ENCODE measurements at places on chromosomes 4 and X.

DNA sequence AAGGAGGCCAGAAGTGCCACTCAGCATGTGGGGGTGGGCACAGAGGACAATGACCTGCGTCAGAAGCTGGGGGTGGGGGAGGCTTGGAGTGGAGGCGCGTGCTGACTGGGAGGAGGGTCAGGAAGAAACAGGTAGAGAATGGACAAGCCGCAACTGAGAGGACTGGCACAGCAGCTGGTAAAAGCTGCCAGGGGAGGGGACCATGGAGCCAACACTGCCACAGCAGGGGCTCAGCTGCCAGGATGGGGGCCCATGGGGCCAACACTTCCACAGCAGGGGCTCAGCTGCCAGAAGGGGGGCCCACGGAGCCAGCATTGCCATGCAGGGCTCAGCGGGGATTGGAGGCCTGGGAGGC, 19.1 kb downstream of the RNF212 start:
- no peak for DNase-seq

- no peak for DNase-seq
Measured at GRCh38 chr4:6201580-6202091, 1.3 kb upstream of the JAKMIP1 start.

DNA sequence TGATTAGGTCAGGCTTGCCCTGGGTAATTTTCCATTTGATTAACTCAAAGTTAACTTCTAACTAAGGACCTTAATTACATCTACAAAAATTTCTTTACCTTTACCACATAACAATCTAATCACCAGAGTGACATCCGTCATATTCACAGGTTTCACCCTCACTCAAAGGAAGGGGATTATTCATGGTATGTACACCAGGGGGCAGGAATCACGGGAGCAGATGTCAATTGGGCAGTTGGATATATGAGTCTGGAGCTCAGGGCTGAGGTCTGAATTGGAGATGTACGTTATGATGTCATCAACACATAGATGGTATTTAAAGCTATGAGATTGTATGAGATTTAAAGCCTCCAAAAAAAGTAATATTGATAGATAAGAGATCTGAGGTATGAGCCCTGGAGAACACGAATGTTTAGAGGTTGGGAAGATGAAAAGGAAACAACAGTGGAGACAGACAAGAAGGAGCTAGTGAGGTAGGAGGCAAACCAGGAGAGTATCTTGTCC, 52.9 kb downstream of the PGRMC1 start:
- DNase-seq = no peak

- no peak for DNase-seq
Measured at GRCh38 chrX:67601771-67602170, 58.0 kb downstream of the AR start.

- no peak for DNase-seq
Measured at GRCh38 chrX:40084471-40085101, 13.2 kb downstream of the BCOR start.

GRCh38 chr4:150694438-150694837, 112.5 kb downstream of the MAB21L2 start:
- DNase-seq = no peak

- no peak for DNase-seq
Measured at GRCh38 chr4:152000518-152000917, 239.7 kb upstream of the GATB start.

DNA sequence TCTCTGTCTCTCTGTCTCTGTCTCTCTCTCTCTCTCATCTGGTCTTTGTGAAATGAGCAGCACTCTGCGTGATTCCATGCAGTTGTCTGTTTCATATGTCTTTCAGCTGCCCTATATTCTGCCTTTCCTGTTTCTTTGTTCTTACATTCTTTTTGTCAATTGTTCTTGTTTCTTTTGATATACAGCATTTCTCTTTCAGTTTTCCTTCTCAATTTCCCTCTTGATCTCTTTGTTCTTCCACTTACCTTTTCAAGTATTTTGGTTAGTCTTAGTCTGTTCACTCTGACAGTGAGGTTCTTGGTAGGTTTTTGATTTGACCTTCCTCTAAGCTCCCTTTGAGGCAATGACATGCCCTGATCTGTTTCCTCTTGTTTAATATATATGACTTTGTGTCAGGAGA, 20.4 kb downstream of the ZNF157 start:
- DNase-seq = no peak

- no peak for DNase-seq
Measured at GRCh38 chr4:71827826-71828225, 43.9 kb upstream of the GC start.

GRCh38 chr4:121950680-121951520, 960 bp downstream of the TRPC3 start:
- DNase-seq = peak; percentile 13

- DNase-seq = no peak
Measured at GRCh38 chr4:183816077-183816476, 89.0 kb upstream of the STOX2 start.

GRCh38 chr4:6942238-6942800, 32.7 kb downstream of the TBC1D14 start:
- DNase-seq = peak; percentile 79

GRCh38 chr4:86664959-86665358, 70.8 kb downstream of the PTPN13 start:
- DNase-seq = no peak

GRCh38 chrX:24607616-24608015, 39.5 kb downstream of the PCYT1B start:
- no peak for DNase-seq

DNA sequence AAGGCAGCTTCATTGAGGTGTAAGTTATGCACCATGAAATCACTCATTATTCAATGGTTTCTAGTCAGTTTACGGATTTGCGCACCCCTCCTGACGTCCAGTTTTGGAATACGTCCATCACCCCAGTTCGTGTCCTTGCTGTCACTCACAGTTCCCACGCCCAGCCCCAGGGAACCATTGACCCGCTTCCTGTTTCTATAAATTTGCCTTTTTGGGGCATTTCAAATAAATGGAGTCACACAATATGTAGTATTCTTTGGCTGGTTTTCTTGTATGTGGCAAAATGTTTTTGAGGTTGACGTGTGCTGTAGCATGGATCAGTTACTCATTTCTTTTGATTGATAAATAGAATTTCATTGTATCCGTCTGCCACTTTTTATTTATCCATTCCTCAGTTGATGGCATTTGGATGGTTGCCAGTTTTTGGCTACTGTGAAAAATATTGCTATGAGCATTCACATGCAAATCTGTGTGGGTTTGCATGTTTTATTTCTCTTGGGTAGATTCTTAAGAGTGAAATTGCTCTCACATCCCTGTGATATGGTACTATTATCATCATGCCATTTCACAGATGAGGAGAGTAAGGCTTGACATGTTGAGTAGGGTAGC, 18.4 kb upstream of the SORCS2 start:
- DNase-seq = no peak

- no peak for DNase-seq
Measured at GRCh38 chrX:134010690-134011089, 25.3 kb upstream of the GPC3 start.

DNA sequence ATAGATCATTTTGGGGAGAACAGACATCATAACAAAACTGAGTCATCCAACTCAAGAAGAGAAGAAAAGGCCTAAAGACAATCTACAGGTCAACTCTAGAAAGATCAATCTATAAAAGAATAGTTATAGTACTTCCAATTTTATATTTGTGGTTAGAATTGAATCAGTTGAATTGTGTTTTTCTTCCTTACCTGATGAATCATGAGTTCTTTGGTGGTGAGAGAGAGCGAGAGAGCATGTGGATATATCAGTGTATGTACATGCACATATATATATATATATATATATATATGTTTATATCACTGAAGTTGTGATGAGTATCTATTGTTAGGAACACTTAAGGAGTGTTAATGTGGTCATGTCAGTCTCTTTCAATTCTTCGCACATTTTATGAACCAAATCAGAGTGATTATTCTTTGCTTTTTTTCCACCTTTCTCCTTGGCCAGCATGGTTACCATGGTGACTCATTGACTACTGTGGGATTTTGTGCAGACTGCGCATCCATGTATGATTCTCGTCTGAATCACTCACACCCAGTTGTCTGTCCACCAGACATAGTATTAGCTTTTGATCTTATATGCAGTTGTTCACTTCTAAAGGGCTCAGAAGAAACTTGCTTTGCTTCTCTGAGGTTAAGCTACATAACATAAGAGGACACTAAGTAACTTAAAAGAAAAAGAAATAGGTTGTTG, 90.4 kb upstream of the RAB40AL start:
- no peak for DNase-seq

DNA sequence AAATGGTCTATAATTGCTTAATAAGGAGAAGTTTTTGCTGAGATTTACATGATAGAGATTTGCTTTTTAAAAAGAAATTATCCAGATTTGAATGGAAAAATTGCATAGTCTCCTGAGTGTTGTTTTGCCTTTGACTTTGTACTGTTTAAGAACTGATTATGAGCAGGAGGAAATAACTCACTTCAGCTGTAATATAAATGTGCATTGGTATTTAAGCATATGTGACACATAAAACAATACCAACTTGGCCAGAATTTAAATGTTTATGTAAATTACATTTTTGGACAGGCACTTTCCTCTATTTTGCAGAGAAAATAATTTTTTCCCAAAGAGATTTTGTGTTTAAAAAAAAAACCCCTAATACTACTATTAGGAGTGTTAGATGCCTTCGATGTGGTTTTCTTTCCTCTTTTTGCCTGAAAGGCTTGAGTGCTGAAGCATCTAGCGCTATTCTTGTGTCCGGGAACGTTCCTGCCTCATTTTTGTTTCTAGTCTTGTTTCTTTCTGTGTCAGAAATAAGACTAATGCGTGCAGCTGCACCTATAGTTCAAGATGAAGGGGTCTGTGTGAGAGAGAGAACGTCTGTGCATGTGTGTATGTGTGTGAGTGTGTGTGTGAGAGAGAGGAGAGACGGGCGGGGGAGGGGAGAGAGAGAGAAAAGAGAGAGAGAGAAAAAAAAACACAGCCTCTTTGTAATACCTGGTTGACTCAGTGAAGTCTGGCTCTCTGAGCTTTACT, 60.8 kb downstream of the TBL1X start:
- peak; percentile 20 for DNase-seq

DNA sequence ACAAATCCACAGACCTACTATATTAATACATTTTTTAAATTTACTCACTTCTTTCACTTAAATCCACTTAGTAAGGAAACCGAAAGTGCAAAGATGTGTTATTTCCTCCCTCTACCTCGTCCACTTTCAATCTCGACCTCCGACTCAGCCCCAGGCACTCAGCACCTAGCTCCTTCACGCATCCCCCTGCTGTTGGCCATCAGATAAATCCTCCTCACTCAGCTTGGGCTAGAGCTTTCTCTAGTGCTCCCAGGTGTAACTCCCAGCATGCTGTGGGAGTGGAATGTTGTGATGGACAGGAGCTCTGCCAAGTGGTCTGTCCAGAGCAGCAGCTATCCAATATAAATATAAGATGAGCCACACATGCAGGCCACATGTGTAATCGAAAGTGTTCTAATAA, 26.7 kb upstream of the TEC start:
- DNase-seq = no peak

DNA sequence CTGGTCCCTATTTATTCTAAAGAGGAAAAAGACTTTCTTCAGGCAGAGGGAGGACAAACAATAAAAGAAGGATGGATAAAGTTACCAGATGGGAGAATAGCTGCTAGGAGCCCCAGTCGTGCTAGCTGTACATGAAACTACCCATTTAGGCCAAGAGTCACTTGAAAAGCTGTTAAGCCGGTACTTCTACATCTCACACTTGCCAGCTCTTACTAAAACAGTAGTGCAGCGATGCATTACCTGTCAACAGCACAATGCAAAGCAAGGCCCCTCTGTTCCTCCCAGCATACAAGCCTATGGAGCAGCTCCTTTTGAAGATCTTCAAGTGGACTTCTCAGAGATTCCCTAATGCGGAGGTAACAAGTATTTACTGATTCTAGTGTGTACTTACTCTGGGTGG, 1138.8 kb downstream of the ARAP2 start:
- no peak for DNase-seq

GRCh38 chrX:130393451-130394074, 8.1 kb upstream of the GPR119 start:
- DNase-seq = peak; percentile 50

GRCh38 chrX:88604433-88605221, 142.4 kb upstream of the CPXCR1 start:
- peak; percentile 66 for DNase-seq

DNA sequence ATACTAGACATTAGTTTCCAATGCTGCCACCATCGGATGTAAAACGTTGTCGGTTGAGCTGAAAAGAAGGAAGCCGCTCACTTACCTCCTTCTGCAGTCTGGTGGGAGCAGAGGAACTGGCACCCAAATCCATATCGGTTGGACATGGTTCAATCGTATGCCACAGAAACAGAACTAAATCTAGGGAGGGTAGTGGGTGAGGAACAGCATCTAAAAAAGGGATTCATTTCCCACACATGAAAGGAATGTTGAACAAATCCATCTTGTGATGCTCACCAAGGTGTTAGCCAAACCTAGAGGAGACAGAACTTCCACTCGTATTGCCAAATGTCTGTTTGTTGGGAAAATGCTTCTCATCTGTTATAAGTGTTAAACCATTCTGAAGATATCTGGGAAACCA, 532.7 kb downstream of the NLGN4X start:
- no peak for DNase-seq

DNA sequence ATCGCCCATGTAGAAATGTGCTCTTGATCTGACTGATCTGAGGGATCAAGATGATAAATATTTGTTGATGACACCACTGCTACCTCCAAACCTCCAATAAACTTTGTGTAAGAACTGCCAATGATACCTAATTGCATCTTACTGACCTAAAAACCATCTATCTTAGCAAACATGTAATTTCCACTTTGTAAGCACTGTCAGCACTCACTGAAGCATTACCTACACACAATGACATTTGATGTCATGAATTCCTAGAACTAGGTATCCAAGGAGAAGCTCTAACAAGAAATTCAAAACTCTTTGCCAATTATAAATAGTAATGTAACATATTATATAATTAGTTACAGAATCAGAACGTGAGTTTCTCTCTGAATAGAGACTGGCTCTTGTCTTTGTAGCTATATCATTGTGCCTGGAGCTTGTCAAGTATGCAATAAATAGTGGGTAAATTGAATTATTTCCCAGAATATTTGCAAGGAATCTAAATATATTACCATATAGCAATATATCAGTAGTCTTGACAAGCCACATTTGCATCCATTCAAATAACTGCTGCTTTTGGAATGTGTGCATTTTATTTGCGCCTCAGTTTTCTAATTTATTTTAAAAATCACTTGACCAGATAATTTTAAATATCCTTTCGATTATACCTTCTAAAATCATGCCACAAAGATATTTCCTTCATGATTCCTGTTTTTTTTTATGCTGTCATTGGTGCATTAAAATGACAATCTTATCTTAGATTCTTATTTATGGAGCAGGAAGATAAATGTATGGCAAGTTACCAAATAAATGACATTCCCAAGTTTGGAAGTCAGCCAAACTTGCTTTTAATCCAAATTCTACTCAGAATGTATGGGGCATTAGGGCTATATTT, 232.3 kb upstream of the NEIL3 start:
- DNase-seq = peak; percentile 4

- DNase-seq = no peak
Measured at GRCh38 chr4:24278693-24279092, 305.7 kb downstream of the DHX15 start.

DNA sequence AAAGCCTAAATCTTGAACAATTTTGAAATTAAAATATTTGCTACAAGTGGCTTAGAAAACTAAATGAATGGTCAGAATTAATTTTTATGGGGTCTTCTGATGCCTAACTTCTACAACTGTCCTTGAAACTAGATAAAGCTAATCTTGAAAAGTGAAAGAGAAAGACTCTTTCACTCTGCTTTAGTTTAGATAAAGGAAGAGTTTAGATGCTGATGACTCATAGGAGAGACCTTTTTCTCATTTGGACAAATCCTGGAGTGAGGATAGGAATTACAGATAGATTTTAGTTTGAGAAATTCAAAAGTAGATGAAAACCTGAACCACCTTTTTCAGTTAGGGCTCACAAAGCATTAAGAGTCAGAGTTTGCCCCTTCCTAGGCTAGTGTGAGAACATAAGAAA, 342.3 kb upstream of the GRID2 start:
- DNase-seq = no peak

All from endothelial cell of umbilical vein (primary cell).